ENCODE measurements at places on chromosomes 3 and 15.

DNA sequence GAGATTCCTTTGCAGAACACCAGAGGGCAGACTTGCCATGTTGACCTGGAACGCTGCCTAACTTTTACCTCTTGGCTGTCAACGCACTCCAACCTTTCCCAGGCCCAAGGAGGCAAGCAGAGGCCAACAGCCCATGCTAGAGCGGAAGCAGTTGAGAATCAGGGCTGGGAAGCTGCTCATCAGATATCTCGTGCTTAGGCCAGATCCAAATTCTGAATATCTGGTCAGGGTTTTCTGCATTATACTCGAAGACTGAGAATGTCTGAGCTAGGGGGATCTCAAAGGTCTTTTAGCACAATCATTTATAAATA, 2.5 kb downstream of the XIRP1 start:
- DNase-seq, result no peak

DNA sequence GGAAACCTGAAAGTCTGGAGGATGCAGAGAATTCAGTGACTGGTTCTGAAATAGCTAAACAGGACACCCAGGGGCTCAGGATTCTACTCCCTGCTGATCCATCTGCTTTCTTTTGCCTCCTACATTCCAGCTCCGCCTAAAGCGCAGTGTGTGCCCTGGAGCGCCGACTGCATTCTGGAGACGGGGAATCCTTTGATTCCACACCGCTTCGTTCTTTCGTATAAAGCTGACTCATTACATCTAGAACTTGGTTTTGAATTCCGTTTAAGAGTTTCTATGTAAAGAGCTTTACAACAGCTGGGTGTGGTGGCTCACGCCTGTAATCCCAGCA, 61.8 kb downstream of the SENP2 start:
- no peak for DNase-seq

GRCh38 chr15:38128341-38128781, 124.3 kb upstream of the SPRED1 start:
- no peak for DNase-seq

DNA sequence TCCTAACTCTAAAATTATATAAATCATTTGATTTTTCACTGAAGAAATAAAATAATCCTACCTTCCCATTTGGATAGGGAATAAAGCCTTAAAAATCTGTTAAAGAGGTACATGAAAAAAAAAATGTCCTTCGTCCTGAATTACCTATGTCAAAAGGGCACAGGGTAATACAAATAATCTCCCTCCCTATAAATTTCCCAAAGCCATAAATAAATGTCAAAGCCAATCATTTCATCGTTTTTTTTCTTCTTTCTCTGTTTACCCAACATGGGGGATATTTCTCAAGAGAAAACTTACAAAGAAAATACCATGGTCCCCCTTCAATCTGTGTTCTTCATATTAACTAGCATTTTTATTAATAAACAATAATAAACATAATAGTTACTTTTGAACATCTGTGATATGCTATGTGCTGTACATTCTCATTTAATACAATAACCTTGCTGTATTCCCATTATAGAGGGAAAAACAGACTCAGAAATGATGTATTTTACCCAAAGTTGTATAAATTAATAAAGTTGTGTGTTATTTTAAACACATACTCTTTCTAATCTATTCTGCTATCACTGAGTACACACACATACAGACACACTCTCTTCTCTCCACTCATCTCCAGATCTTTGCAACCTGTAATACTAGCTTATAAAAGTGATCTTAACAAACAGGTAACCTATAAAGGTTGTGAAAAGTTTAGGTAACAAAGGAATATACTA, 910 bp upstream of the ANKRD28 start:
- no peak for DNase-seq

- DNase-seq, result no peak
Measured at GRCh38 chr15:79002581-79002980, 57.7 kb upstream of the CTSH start.

DNA sequence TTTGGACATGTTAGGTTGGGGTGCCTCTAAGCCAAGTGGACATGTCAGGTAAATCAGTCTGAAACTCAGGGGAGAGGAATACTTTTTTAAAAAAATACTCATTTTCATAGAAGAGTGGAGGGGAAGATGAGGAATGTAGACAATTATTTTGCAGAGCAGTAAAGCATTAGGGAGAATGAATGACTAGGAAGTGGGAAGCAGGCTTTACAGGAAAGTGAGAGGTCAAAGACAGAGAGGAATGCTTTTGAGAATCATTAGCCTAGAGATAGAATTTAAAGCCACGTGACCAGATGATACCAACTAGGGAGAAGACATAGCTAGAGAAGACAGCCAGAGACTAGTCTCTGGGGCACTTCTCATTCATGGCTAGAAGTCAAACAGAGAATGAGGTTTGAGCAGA, 91.0 kb downstream of the RAD18 start:
- DNase-seq, result no peak

GRCh38 chr3:120683213-120683612, 1.2 kb upstream of the HGD start:
- DNase-seq, result no peak

DNA sequence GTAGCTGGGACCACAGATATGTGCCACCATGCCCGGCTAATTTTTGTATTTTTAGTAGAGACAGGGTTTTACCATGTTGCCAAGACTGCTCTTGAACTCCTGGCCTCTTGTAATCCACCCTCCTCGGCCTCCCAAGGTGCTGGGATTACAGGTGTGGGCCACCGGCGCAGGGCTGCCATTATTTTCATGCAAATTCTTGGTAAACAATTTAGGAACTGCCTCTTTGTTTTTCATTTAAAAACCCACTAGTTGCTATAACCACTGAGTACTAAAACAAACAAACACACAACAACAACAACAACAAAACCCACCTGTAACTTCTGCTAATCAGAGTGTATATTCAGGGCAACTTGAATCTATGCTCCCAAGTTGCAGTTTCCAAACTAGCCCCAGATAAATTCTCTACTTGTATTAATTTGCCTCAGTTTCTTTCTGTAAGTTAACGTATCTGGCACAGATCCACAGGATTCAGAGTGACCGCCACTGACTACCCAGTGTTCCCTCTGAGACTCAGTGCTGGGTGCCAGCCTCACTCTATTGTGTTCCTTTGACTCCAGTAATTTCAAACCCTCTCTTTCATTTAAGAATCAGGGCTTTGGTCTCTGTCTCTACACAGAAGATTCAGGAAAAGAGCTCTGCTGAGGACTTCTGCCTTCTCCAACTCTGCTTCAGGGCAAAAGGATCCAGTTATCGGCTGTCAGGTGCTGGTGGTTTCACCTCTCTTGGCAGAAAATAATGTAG, 18.6 kb upstream of the ZNF710 start:
- no peak for DNase-seq

GRCh38 chr3:189143321-189143720, 28.4 kb upstream of the TPRG1 start:
- no peak for DNase-seq

- no peak for DNase-seq
Measured at GRCh38 chr15:91498046-91498748, 355.3 kb upstream of the SLCO3A1 start.

GRCh38 chr3:120156699-120157098, 62.5 kb upstream of the GSK3B start:
- no peak for DNase-seq

DNA sequence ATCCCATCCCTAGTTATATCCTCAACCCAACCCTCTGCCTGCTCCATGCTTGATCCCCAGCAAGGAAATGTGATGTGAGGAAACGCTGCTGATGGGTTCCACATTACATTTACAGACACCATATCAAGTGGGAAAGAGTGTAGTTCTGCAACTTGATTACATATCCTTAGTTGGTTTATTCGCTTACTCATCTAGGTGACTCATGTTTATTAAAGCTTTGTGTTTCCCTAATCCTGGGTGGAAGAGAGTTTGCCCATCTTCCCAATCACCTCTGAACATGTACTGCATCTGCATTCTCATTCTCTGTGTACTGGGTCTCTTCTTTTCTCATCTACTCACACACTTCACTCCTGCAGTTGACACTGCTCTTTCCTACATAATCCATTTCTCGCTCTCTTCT, 91.7 kb upstream of the PDZRN3 start:
- no peak for DNase-seq

GRCh38 chr3:130687327-130687726, 59.3 kb downstream of the PIK3R4 start:
- DNase-seq, result no peak

- DNase-seq, result no peak
Measured at GRCh38 chr15:31035610-31036009, 44.2 kb upstream of the MTMR10 start.

- no peak for DNase-seq
Measured at GRCh38 chr3:146189519-146190173, 28.7 kb upstream of the PLOD2 start.

DNA sequence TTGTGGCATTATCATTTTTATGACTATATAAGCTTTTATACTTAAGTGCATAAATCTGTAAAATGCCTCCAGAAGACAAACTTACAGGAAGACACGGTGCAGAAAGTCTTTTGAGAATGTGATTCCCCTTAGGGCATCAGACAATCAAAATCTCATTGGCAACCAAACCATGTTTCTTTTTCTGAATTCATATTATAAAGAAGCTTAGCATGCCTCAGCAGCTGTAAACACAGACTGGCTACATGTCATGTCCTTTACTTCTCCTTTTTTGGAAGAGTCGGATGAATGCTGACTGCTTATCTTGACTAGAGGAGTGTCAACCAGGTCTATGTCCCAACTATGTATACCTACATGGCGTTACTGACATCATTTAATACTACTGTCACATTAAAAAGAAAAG, 150.1 kb downstream of the PLD1 start:
- no peak for DNase-seq
